ENCODE measurements at places on chromosomes 2 and 18.

DNA sequence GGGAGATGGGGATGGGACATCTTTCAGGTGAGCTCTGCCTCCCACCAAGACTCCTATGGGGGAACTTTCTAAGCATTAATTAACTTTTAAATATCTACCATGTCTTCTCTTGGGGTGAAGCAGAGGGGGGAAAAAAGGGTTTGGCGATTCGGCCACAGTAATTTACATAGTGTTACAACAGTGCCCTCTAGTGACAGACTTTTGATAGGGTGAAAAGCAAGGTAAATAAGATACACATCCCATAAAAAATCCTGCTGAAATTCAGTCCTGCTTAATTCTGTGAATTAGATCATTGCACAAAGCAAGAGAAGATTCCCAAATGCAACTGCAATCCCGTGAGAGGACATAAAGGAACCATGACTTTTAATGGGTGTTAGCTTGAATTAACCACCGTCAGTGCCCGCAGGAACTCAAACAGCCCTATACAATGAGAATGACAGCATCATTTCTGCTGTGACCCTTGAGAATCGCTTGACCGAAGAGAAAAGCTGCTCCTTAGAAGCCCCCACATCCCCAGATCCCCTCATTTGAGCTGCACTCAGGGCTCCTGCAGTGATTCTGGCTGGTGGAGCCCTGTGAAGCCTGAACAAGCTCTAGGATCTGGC is 32.8 kb downstream of the FAM124B start:
- peak; percentile 15 for DNase-seq

GRCh38 chr2:196372811-196373664 is 201.7 kb upstream of the STK17B start:
- DNase-seq, result no peak

DNA sequence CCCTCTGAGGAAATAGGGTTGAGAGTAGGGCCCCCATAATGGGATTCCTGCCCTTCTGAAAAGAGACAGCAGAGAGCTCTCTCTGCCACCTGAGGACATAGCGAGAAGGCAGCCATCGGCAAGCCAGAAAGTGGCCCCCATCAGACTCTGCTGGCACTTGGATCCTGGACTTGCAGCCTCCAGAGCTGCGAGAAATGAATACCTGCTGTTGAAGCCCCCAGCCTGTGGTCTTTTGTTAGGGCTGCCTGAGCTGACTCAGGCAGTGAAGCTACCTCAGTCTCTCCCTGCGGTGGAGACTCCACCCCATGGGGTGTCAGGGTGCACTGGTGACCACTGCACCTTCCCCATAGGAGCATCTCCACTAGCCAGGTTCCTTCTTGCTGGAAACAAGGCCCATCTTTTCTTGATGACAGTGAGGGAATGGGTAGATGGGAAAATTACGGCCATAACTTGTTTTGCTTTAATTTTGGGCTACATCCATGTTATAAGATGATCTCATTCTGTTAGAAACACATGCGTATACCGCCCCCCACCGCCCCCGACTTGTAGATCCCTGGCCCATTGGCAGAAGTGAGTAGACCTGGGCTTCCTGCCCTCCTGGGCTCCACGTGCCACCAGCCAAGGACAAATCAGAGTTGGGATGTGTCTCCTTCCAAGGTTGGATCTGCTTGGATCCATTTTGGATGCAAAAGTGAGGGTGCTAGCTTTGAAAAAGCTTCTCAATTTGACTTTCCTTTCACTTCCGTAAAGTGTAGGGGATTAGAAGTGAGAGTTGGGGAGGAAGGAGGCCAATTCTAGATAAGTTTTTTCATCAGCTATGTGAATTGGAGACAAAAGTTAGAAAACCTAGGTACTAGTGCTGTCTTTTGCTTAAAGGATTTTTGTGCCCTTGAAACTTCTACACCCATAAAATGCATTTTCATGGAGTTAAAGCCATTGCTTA is 42.9 kb downstream of the NCK2 start:
- no peak for DNase-seq

- DNase-seq, result peak; percentile 12
These were observed 212.7 kb downstream of the KCNE4 start for GRCh38 chr2:223264541-223265193.

GRCh38 chr2:10992023-10992791 is 80.5 kb downstream of the KCNF1 start:
- no peak for DNase-seq

GRCh38 chr2:31579996-31580320 is 780 bp downstream of the SRD5A2 start:
- no peak for DNase-seq

GRCh38 chr18:69531973-69532372 is 131.3 kb downstream of the DOK6 start:
- DNase-seq, result no peak

DNA sequence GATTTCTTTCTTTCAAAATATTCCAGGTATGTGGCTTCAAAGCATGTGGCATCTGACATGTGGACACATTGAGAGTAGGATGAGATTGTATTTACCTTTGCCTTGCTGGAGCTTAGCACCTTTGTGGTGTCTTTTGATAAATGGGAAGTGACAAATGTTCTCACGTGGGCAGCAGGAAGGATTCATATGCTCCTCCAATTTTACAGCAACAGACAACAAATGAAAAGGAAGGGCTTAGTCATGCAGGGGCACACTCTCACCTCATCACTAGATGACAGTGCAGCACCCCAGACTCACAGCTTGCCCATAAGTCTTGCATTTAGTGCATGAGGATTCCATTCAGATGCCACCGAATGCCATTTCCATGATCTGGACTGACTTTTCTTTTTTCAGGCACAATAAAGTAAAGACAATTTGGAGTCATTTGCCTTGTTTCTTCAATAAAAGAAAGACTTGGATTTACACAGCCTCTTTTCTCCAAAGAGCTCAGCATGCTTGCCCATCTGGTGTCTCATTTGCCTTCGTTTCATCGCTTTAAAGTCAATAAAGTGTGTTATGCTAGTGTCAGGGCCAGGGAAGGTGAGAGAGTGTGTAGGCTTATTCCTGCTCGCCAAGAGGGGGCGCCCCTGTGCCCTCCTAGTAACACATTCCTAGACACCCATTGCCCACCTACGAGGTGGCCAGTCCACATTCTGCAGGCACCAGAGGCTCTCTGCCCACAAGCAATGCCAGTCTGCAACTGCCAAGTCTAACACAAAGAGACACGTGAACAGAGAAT is 39.6 kb upstream of the DAPL1 start:
- DNase-seq, result no peak

GRCh38 chr2:17336458-17336857 is 181.8 kb downstream of the RAD51AP2 start:
- DNase-seq, result no peak

DNA sequence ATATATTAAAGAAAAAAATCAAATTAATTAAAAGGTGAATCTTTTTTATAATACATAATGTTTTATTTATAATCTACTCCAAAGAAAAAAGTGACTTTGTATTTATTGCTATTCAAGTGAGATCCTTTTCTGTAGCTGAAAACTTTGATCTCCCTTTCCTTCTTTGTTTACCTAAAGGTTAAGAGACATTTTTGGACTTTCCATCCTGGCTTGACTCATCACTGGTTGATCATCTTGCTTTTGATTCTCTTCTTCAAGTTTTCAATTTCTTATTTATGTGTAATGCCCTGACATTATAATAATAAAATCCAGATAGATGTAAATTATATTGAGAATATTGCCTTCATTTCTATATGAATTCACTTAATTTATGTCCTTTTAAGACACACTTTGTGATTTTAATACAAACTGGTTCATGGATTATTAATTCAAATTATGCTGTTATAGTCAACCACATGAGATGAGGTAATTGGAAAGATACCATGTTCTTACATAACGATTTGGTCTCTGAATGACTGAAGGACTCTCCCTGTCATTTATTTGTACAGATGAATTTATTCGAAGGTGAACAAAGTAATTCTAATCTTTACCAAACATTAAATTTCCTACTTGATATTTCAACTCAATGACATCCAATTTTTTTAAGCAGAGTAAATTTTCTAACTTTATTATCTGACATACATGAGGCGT is 184.4 kb downstream of the TGIF1 start:
- DNase-seq, result no peak

DNA sequence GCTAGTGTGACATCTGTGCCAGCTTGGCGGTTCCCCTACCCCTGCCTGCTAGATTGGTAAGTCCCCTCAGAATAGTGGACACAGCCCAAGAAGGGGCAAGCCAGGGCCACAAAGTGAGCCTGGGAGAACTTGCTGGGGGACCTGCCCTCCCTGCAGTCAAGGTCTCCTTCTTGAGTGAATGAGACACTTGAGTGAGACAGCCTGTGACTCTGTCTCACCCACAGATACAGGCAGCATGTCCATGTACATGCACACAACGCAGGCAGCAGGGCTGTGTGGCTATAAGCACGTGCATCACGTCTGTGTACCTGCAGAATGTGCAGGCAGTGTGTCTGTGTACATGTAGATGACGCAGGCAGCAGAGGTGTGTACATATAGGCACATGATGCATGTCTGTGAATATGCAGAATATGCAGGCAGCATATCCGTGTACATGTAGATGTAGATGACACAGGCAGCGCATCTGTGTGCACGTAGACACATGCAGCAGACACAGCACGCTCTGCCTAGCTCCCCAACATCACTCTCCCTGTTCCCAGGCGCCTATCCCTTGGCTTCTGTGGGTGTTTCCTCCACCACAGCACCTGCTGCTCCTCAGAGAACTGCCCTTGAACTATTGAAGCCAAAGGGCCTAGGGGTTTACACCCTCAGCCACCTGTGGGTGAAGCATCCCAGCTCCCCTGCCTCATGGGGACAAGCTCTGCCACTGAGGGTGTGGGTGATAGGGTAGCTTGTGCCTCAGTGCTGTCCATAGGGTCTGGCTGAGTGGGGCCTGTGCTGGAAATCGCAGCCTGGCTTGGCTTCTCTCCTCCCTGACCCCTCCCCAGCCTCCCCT is 147.2 kb upstream of the TWIST2 start:
- no peak for DNase-seq

GRCh38 chr2:233966388-233966787 is 49.2 kb downstream of the TRPM8 start:
- DNase-seq, result no peak

DNA sequence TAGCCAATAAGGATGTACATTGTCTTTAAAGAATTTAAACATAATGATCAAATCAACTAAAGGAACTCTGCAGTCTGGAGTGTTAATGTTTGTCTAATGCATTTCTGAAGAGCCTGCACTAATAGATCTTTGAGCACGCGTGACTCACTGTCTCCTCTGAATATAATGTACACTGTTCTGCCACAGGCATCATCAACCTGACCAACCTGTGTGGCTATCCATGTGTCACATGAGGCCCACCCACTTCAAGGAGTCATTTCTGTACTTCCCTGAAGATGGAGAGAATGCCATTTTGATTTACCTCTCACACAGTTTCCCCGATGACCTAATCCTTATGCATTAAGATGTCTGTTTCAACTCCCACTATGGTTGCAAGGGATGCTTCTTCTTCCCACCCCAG is 434.0 kb upstream of the SPHKAP start:
- no peak for DNase-seq

GRCh38 chr2:178188466-178188865 is 5.8 kb upstream of the OSBPL6 start:
- no peak for DNase-seq

GRCh38 chr2:215504547-215504946 is 68.7 kb upstream of the FN1 start:
- DNase-seq, result no peak

DNA sequence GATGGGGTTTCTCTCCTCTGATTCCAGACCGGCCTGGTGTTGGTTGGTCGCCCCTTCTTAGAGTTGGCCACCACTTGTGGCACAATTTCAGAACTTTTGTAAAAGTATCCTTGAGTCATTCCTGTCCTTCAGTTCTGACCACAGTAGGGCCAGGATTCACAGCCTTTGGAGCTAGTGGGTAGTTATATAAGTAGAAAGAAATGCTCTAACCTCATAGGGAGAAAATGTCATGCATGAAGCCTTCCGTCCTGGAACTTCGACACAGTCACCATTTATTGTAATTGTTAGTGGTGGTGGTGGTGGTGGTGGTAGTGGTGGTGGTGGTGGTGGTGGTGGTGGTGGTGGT is 65.4 kb downstream of the EPAS1 start:
- no peak for DNase-seq

DNA sequence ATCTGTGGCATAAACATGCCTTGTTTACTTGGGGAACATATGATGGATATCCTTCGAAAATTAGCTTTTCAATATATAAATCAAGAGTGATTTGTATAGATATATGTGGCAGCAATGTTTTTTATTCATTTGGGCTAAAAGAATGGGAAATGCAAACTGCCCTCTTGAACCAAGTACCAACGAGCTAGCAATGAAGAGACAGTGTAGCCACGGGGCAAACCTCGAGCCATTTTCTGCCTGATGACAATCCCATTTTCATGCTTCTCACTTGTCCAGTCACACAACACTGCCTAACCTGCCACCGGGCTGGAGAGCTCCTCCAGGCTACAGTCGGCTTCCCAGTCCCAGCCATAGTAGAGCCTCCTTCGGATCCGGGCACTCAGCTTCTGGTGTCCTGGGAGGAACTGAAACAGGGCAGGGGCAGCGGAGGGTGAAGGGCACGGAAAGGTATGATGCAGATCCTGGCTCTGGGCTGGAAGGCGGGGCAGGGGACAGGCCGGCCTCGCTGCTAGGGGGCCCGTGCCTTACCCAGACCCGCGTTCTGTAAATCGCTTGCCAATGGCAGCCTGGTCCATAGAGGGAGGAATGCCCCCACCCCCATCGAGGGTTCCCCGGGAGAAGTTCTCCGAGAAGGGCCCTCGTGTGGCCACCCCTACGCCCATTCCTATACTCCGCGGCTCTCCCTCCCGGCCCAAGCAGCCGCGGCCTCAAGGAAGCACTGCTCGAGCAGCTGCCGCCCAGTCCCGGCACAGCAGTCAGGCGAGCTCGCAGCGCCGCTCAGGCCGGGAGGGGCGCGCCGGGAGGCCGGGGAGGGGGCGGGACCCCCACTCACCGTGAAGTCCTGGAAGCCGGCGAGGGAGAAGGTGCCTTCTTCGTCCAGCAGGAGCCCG is 552 bp downstream of the CNPPD1 start:
- peak; percentile 85 for DNase-seq

DNA sequence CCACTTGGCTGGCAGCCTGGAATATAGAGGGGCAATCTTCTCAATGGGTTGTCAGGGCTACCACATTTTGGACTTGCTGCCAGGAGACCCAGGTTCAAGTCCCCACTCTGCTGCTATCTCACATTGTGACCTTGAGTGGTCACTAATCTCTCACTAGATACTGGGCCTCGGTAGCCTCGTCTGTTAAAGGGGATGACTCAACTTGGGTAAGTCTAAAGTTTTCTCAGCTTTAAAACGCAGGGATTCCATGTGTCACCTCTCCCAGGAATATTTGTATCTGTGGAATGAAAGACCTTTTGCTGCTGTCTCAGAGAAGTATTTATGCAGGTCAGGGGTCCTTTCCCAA is 86.3 kb downstream of the SEMA4F start:
- no peak for DNase-seq

- DNase-seq, result no peak
These were observed 11.6 kb downstream of the KLHL14 start for GRCh38 chr18:32761231-32761630.

DNA sequence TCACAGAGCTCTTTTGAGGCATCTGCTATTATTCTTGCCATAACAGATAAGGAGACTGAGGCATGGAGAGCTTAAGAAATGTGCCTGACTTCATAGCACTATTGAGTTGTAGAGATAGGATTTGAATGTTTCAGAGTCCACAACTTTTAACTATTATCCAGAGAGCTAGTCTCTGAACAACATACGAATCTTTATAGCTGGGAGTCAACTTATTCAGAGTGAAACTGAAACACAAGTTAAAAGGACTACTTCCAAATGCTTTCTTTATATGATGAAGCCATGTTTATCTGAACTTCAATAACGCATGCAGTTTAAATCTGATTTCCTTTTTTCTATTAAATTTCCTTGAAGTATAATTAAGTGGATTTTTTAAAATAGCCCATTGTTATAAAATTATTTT is 268.8 kb downstream of the IKZF2 start:
- no peak for DNase-seq
